ENCODE measurements at places on chromosomes 1 and 21.

- no peak for DNase-seq
These were observed 292.1 kb upstream of the VAMP3 start for GRCh38 chr1:7478809-7479499.

DNA sequence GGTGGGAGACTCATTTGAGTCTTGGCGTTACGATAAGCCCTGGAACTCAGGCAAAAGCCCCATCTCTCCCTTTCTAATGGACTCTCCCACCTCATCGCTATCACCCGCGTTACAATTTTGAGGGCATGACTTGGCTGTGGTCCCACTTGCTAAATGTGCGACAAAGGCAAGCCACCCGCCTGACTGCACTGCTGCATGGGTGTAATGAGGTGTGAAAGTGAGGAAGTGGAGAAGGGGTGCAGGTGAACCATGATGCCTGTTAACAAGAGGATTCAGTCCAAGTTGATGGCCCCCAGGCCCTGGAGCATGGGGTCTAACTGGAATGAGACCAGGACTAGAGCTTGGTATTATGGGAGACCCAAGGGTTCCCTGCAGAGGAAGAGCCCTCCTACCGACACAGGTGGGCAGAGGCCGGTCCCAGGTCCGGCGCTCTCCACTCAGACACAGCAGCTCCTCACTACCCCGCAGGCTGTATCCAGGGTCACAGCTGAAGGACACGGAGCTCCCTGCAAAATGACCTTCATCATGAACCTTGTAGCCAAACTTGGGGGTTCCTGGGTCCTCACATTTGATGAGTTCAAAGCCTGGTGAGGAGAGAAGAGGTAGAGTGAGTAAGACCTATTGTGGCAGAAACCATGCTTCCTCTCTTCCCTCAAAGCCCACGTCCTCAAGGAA lies 165.4 kb upstream of the HMGB4 start:
- DNase-seq: no peak

- no peak for DNase-seq
These were observed 28.0 kb downstream of the NOL9 start for GRCh38 chr1:6526316-6526715.

GRCh38 chr1:223233410-223234169 lies 90.5 kb upstream of the TLR5 start:
- no peak for DNase-seq

DNA sequence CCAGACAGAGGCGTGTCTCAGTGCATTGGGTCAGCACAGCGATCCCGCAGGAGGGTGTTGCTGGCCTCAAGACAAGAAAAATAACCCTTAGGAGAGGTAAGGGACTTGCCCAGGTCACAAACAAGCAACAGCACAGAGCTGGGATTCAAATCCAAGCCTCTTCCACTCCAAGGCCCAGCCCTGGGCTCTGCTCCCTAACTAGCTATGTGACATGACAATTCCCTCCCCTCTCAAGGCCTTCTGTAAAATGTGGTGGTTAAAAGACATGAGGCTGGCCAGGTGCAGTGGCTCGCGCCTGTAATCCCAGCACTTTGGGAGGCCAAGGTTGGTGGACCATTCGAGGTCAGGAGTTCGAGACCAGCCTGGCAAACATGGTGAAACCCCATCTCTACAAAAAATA lies 28.1 kb upstream of the LAPTM5 start:
- DNase-seq: no peak

DNA sequence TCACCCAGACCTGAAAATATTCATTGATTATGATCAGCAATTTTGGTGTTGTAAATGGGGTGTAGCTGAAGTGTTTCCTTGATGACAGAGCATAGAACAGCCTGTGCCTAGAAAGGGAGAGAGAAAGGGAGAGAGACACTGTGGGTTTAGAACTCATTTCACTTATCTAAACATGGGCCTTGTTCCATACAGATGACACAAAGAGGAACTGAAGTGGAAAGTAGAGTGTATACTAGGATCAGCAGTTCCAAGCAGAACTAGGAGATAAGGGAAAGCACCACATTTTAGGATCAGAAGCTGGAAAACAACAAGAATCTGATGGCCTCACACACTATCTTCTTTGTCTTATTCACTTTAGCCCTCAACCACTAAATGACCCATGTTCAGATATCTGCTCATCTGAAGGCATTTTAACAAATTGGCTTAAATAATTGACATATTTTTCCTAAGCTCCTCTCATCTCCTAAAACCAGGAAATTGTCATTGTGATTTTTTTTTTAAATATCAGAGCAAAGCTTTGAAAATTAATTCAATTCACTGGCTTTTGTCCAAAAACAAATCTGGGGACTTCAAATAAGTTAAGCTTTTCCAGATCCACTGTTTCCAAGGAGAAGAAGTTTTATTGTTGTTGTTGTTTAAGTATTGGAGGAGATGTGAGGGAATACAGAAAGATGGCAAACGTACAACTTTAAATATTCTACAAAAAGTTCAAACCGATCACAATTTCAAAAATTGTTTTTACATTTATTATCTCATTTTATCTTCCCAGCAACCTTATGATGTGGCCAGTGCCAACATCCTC lies 103.8 kb downstream of the LYPLAL1 start:
- DNase-seq: no peak

DNA sequence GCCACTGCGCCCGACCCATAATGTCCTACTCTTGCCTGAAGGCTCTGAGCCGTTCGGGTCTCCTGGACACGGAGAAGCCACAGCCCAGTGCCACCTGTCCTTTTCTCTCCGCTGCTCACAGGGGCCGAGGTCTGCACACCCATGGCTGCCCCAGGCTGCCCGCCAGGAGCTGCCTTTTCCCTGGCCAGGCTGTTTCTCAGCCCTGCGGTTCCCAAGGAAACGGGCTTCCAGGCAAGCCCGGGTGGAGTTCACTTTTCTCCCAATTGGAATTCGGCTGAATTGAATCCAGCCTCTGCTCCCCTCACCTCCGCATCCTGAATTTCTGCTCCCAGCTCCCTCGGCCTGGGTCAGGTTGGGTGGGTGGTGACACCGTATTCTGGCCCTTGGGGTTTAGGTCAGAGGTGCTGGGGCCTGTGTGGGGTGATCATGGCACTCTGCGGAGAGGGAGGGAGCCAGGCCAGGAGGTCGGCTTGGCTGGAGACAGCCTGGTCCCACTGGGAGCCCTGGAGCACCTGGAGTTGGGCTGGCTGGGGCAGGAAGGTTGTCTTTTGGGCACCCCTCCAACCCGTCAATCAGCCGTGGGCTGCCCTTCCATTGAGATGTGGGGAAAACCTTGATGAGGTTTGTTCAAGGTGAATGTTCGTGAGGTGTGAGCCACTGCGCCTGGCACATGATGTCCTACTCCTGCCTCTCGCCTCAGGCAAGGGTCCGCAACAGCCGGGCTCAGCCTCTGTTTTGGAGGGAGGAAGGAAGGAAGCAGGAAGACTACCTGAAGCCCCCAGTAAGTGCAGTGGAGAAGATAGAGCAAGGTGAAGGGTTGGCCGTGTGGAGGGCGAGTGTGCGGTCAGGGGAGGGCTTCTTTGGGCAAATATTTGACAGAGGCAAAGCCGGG lies 25.1 kb downstream of the RRP1 start:
- DNase-seq: no peak

DNA sequence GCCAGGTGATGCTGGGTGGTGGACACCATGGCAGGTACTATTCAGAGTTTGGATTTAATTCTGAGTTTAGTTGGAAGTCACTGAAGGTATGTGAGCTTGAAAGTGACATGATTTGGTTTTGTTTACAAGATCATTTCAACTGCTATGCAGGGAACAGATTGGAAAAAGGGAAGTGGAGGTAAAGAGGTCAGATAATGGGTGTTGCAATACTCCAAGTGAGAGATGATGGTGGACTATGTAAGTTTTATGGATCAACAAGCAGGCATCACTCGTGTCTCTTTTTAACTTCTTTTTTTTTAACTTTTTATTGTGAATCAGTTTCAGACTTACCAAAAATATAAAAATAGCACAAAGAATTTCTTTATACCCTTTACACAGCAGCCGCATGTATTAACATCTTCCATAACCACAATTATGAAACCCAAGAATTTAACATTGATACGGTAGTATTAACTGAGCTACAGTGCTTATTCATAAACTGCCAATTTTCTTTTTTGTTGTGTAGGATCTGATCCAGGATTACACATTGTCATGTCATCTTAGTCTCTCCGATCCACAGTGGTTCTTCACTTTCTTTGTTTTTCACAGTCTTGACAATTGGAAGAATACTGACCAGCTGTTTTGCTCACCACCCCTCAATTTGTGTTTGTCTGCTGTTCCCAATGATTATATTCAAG lies 24.9 kb upstream of the NHLH2 start:
- no peak for DNase-seq

DNA sequence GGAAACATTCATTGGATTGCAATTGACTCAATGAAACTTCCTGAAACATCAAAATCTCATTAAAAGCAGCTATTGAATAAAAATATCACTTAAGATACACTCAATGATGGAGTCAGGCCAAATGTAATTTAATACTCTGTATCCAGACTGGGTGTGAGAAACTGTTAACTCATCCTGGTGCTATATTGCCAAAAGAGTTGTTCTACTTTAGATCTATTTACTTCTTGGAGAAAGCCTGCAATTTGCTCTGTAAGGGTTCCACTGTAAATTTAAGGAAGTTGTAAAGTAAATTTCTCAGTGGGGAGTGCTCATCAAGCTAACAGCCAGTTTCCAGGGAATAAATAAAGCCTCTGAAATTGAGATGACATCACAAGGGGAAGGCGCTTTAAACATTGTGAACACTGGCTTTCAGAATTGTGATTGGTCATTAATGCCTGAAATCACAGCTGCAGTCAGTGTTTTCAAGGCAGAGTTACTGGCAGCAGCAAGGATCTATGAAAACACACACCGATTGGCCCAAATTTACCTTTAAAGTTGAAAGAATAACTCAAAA lies 91.4 kb downstream of the OLFM3 start:
- DNase-seq: no peak

DNA sequence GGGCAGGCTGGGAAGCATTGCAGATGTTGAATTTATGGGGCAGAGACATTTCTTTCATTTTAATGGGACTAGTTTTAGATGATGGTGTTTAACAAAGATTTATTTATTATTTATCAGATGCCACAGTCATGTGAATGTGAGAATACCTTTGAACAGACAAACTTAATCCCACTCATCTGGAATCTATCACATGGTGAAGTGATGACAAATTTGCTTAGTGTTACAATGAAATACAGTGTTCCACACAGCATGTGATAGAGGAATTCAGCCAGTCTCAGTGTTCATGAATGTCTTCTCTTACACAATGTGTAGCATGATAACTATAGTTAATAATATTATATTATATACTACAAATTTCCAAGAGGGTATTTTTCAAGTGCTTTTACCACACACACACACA lies 1361.7 kb upstream of the B3GALT2 start:
- DNase-seq: no peak

GRCh38 chr1:6330410-6330911 lies 63.1 kb downstream of the ACOT7 start:
- DNase-seq: no peak

- no peak for DNase-seq
These were observed 11.0 kb downstream of the FAM163A start for GRCh38 chr1:179754041-179754624.

DNA sequence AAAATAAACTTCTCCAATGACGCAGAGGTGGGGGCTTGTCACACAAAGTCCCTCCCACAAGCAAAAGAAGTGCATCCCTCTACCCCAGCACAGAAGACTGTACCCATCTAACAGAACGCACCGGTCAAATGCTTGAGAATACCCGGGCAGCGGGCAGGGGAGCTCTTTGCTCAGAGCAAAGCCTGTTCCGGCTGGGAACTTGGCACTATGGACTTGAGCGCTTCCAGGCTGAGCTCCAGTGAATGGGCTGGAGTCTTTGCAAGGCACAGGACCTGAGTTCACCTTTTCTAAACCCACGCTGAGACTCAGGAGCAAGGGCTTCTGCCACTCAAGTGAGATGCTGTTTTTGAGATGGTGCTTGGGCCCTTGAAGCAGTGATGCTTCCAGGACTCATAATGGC lies 20.3 kb downstream of the RHBG start:
- no peak for DNase-seq

GRCh38 chr21:27462726-27463125 lies 495.8 kb upstream of the ADAMTS5 start:
- DNase-seq: no peak

DNA sequence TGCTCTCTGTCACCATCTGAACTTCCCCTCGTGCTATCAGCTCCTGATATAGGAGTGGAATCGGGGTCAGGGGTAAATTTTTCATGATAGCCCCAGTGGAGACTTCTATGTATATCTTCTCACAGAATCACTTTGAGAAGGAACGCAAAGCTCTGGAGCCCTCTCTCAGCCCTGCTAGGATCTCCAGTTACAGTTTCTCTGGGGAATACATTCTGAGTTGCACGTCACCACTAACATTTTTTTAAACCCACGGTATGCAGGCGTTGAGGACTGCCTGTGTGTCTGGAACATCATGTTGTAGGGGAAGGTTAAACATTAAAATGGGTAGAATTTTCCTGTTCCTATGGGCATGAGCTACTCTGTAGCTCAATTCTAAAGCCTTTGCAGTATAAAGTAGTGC lies 116.4 kb upstream of the FAM78B start:
- no peak for DNase-seq

GRCh38 chr1:89545264-89546038 lies 20.8 kb downstream of the LRRC8B start:
- no peak for DNase-seq

DNA sequence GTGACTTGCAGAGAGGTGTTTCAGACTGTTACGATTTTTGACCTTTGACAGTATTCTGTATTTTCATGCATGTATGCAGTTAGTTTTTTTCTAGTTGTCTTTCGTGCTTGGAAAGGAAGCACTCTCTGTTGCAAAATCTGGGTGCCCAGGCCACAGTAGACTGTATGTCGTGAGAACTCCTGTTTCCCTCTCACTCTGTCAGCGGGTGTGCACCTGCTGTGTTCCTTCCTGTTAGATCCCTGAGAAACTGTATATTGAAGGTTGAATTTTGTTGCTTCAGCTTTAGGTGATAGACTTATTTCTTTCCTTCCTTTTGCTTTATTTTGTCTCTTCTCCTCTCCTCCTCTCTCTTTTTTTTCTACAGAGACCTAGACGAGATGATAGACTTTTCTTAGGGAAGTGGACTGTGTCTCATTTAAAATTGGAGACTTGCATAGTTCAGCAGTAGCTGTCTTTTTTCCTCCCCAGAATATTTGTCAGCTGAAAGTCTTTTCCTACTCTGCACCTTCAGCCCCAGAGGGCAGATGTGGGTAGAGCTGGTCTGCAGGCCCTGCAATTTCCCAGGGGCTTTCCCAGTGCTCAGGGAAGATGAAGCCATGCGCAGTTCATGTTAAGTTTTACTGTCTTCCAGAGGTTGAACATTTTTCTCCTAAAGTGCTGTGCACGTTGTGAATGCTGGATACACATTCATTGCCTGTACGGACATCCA lies 1.4 kb downstream of the TRAPPC10 start:
- no peak for DNase-seq

DNA sequence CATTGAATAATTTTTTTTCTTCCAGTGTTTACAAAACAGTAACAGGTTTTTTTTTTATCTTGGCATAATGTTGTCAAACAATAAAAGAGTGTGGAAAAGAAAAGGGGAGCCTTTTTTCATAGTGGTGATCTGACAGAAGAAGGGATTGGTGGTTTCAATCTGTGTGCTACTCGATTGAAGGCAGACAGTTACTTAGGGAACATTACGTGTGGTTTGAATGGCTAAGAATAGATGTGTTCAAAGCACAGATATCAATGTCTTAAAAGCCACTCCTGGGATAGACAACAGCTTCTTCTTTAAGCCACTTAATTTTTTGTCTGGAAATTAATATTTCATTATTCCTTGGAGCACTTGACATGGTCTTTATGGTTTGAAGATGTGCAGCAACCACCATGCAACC lies 558.6 kb upstream of the ADGRL2 start:
- no peak for DNase-seq

GRCh38 chr1:20552728-20553445 lies 514 bp downstream of the FAM43B start:
- DNase-seq: no peak
